ENCODE measurements at places on chromosomes 2 and 18.

DNA sequence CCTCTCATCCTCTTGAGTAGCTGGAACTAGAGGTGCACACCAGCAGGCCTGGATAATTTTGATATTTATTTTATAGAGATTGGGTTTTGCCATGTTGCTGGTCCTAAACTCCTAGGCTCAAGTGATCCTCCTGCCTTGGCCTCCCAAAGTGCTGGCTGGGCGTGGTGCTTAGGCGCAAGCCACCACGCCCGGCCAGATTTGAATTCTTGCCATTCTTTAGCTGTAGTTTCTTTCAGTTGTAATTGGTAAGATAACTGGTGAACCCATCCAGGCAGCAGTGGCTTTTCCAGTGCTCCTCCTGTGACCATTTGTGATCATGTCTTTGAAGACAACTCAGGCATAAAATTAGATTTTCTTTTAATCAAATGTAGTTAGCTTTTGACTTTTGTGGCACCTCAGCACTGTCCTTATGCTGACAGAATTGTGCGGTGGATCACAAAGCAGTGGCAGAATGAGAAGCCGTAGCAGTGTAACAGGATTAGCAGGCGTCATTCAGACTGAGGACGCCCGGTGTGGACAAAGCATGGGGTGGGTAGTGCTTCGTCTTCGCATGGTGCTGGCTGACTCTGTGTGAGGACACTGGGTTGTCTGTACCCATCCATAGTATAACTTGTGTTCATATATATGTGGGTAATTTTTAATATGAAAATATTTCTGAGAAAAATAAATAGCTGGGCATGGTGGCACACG, 30.0 kb upstream of the TOGARAM2 start:
- no peak for DNase-seq

DNA sequence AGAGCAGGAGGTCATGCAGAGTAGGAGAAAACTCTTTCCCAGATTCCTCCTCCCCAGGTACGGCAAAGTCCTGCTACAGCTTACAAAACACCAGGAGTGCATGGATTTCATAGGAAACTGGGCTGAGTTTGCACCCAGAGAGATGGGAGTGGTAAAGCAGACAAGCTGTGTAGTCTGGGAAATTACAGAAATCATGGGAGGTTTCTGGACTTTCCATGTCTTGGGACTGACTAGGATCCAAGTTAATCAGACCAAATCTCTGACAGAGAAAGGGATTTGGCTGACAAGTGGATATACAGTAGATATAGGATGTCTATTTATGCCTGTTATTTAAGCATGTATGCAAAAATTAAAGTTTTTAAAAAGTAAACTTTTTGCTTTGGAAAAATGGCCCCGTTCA, 205.4 kb upstream of the ACVR2A start:
- DNase-seq: no peak

DNA sequence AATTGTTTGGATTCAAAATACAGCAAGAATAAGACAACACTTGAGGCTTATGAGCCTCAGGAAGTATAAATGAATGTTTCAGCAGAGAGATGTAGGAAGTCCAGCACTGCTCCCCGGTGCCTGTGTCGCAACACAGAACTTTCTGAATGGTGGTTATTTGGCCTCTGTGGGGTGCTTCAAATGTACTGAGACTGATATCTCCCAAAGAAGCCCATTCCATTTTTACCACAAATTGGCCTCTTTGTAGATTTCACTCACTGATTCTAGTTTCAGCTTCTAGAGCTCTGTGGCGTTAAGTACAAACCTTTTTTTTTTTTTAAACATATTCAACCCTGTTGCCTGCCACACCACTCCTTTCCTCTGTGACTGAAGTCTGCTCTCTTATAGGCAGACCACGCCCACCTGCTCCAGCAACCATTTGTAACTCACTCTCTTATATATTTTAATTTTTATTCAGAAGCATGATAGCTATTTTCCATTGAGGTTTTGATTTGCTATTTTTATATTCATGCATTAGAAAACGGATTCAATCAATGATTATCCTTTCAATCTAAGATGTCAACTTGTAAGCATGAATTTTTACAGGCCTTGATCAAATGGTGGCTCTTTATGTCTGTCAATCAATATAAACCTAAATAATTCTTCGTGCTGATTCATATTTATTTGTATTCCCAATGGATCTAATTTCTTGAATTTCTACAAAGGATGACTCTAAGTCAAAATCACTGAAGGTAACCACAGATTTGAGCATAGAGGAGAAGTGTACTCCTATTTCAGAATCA, 277.1 kb upstream of the CCDC68 start:
- DNase-seq: no peak

- DNase-seq: no peak
These were observed 10.3 kb upstream of the GPR45 start for GRCh38 chr2:105231232-105231619.

GRCh38 chr2:42013409-42013808, 34.4 kb upstream of the PKDCC start:
- DNase-seq: no peak

DNA sequence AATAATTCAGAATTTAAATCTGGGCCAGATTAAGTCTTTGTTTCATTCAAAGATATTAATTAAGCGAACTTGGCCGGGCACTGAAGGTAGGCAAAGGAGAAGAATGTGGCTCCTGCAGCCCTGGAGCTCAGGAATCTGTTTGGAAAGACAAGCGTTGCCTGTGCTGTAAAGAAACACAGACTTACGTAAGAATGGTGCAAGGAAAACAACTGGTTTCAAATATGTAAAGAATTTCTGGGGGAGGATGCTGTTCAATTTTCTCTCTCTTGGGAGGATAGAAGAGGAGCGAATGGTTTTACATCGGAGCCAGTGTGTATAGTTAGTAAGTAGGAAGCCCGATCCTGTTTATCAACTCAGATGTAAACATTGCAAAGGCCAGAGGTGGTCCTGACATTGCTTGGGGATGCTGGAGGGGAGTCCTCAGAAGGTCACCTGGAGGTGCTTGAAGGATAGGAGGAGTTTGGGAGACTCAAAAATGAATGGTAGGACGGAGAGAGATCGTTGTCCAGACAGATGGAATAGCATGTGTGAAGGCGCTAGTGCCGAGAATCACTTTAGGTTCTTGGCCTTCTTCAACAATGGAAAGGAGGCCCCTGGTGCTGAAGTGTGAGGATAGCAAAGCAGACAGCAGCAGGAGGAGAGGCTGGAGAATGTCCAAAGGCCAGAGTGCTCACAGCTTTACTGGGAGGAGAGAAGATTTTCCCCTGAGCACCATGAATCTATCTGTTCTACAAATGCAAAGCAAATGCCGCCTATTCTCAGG, 456.1 kb downstream of the LPIN1 start:
- no peak for DNase-seq

- no peak for DNase-seq
These were observed 52.1 kb downstream of the ALPK2 start for GRCh38 chr18:58576638-58577251.

GRCh38 chr2:190528521-190529001, 6.0 kb downstream of the NEMP2 start:
- DNase-seq: no peak

- no peak for DNase-seq
These were observed 12.4 kb downstream of the ANO7 start for GRCh38 chr2:241200822-241201395.

- no peak for DNase-seq
These were observed 55.0 kb downstream of the MAPK4 start for GRCh38 chr18:50614838-50615237.

DNA sequence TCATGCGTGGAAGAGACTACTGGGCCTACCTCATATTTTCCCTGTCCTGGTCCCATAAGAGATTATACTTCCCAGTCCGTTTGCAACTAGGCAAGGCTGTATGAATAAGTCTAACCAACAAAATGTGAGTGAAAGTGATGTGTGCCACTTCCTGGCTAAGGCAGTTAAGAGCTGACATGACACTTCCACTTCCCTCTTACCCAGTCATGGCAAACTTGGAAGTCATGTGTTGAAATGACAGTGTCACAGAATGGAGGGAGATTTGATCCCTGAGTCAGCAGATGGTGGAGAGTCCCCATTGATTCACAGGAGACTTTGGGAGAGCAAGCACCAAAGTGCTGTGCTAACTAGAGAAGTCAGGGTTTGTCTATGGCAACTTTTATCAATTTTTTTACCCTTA, 36.4 kb downstream of the TACR1 start:
- DNase-seq: no peak

DNA sequence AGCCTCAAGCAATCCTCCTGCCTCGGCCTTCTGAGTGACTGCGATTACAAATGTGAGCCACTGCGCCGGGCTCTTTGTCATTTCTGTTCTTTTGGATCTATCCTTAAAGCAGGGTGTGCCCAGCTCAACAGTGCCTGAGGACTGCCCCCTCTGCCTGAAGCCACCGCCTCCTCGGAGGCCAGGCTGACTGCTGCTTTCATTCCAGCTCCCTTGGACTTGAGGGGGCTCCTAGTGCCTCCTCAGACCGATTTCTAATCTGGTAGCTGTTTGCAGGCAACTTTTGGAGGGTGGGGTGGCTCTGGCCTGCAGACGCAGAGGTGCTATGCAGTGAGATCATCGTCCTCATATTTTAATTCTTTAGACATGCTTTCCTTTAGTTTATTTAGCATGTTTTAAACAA, 35.9 kb upstream of the KLF11 start:
- no peak for DNase-seq

DNA sequence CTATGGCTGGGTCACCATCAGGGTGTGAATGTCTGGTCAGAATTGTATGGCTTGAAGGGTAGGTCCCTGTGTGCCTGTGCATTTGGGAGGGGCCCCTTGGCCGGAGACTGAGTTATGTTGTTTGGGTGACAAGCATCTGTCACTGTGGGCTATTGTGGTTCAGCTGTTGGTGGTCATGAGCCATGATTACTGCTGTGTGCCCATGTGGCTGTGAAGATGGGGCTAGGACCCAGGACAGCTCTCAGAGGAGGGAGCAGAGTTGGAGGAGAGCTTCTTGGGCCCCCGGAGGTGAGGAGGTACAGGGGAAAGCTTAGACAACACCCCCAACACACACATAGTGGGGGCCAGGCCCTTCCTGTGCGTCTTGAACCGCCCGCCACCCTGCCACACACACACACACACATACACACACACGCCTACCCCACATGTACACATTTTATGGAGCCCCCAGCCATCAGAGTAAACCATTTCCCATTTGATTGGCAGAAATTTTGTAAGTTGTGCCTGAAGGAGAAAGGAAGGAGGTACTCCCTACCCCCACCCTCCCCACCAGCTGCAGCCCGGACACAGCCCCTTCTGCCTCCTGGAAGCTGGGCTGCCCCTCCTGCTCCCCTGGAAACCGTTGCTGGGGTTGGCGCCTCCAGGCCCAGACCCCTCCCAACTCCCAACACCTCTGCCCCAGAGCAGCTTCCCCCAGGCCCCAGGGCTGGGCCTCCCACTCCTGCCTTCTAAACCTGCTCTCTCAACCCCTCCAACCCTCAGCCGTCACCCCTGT, 2.0 kb downstream of the GAREM2 start:
- no peak for DNase-seq

- no peak for DNase-seq
These were observed 1.5 kb upstream of the GMCL1 start for GRCh38 chr2:69827796-69828540.

Data from COR-L47 (cell line).